ENCODE measurements at places on chromosomes 11 and 22. TPM values are rescaled to one million over a fixed set of nuclear protein-coding genes. Genes with fewer than 3 reads are reported as not detected.

Gene APOA4
- total RNA-seq, result not detected

Gene RIMBP3B
- total RNA-seq, result not detected

GRCh38 chr11:132402071-132402684 lies 1031.8 kb downstream of the NTM start:
- no peaks in the 10 kb centered on the region for H3K36me3 ChIP-seq
- peak; percentile 66 for DNase-seq
- no peaks in the 10 kb centered on the region for H3K4me1 ChIP-seq
- H3K4me3 ChIP-seq, result no peak overlapping the region
- no peak overlapping the region for H3K27ac ChIP-seq

DNA sequence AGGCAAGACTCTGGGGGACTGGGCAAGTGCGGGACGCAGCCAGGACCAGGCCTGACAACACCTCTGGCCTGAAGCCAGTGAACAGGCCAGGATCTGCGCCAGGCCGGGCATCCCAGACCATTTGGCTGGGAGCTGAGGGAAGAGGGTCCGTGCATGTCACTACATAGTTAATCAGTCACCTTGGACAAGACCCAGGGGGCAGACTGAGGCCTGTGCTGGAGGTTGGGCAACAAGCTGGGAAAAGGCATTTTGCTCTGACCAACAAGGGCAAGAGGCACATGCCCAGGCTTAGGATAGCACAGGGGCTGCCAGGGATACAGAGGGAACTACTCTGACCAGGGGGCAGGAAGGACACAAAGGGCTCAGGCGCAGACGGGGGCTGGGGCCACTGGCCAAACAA lies 7.0 kb upstream of the CHADL start:
- DNase-seq, result no peak
- H3K4me1 ChIP-seq, result no peaks in the 10 kb centered on the region
- no peaks in the 10 kb centered on the region for H3K27me3 ChIP-seq
- H3K36me3 ChIP-seq, result peaks cover 86% of the 10 kb centered on the region
- H3K4me3 ChIP-seq, result no peak overlapping the region
- H3K27ac ChIP-seq, result no peak overlapping the region

GRCh38 chr22:30087611-30088010 lies 7.3 kb downstream of the HORMAD2 start:
- H3K27ac ChIP-seq, result no peak overlapping the region
- no peak for DNase-seq
- no peaks in the 10 kb centered on the region for H3K27me3 ChIP-seq

GRCh38 chr22:47457509-47458300 lies 695.3 kb downstream of the TBC1D22A start:
- H3K27ac ChIP-seq, result no peak overlapping the region
- H3K27me3 ChIP-seq, result no peaks in the 10 kb centered on the region
- H3K36me3 ChIP-seq, result no peaks in the 10 kb centered on the region

DNA sequence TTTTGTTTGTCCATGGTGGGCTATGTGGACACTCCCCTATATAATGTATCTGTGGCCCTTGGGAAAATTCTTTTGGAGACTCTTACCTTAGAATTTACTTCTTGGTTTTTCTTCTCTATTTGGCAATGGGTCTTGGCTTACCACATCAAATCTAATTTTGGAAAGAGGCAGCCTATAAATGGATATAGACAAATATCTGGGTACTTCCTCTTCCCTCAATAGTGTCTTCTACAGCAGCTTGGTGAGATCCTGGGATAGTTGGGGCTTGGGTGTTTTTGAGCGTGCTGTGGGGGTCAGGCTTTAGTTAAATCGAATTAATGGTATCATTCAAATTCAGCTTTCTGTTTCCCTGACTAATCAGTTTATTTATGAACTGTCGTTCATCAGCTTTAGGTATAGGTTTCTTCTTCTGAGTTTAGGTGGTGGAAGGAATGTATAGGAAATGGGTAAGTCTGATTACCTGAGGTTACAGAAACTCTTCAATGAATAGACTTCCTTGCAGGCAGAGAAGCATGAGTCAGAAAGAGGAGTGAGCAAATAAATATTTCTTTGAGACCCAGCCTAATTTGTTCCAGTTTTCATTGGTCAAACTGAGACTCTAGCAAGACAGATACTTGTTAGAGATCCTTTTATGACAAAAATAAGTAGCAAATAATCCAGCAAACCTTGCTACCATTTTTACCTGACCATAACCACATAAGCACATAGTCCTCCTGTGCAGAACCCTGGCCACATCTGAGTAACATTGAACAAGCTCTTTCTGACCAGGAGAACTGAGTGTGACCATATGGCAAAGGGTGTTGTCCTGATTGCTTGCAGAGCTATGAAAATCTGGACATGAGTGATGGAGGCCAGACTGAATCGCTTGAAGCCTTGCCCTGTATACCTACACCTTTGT lies 68.6 kb upstream of the SORL1-AS1 start:
- no peak overlapping the region for H3K27ac ChIP-seq
- no peak overlapping the region for H3K4me3 ChIP-seq
- peaks cover 22% of the 10 kb centered on the region for H3K36me3 ChIP-seq
- H3K27me3 ChIP-seq, result no peaks in the 10 kb centered on the region
- no peaks in the 10 kb centered on the region for H3K4me1 ChIP-seq

Measured in stomach (tissue), 19 donors.